Activated CD8-positive, alpha-beta T cell treated with anti-CD3 and anti-CD28 coated beads for 36 hours (primary cell): ENCODE measurements at places on chromosomes 11 and 22.

DNA sequence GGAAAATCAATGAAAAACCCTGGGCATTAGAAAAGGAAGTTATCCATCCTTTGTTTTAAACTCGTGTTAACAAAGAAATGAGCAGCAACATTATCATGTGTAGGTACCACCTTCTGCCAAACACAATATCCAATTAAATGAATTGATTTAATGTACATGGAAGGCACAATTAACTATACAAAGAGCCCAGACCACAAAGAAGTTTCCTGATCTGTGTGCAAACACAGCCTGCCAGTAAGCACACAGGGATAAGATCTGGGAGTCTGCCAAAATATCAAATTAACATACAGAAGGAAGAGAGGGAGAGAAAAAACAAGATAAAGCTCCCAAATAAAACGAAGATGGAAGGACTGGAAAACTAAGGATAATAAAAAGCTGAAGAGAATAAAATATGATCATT lies 54.1 kb upstream of the SLC25A1 start:
- H3K36me3 ChIP-seq, result no peaks in the 10 kb centered on the region
- H3K4me3 ChIP-seq, result no peak overlapping the region
- no peak for DNase-seq
- H3K27ac ChIP-seq, result no peak overlapping the region
- peaks cover 2% of the 10 kb centered on the region for H3K27me3 ChIP-seq

DNA sequence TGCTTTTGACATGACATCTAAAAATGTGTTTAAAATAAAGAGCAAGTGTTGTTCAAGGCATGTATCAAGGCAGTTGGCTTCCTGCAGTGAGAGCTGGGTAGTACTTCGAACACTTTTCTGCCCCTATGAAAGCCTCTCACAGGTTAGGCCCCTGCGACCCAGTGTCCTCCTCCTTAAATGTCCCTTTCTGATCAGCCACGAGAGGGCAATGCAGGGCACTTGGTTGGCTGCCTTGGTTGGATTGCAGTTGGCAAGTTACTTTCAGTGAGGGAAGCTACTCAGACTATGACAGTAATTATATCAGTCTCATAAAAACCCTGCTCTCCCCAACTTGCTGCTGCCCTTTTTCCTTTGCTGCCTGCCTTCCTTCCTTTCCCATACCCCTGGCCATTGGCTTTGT lies 743.8 kb downstream of the NTM start:
- no peaks in the 10 kb centered on the region for H3K4me1 ChIP-seq
- H3K36me3 ChIP-seq, result no peaks in the 10 kb centered on the region
- DNase-seq, result peak; percentile 15
- H3K27me3 ChIP-seq, result no peaks in the 10 kb centered on the region

DNA sequence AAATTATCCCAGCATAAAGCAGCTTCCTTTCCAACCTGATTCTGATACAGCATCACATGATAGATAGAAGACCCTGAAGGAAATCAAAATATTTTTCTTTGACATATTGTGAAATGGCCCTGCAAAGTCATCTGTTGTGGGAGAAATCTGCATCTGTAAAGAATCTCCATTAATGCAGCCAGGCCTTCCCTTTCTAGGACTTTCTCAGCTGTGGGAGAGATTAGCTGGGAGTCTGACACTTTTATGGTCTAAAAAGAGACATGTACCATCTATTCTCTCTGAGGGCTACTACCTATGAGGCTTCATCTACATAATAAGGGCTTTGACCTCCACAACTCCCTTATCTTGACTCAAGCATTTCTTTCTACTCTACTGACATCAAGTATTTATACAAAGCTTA lies 238.1 kb downstream of the SWAP70 start:
- H3K27me3 ChIP-seq, result no peaks in the 10 kb centered on the region
- H3K4me1 ChIP-seq, result no peaks in the 10 kb centered on the region
- H3K27ac ChIP-seq, result no peak overlapping the region
- no peak overlapping the region for H3K4me3 ChIP-seq
- H3K36me3 ChIP-seq, result no peaks in the 10 kb centered on the region

DNA sequence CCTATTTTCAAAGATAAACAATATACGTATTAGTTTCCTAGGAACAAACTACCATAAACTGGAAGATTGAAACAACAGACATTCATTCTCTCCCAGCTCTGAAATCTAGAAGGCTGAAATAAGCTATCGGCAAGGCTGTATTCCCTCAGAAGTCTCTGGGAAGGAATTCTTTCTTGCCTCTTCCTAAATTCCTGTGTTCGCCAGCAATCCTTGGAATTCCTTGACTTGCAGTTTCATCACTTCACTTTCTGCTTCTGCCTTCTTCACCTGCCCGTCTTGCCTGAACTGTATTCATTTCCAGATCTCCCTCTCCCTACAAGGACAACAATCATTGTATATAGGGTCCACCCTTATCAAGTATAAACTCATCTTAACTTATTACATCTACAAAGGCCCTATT lies 17.7 kb upstream of the PRDM10 start:
- no peaks in the 10 kb centered on the region for H3K36me3 ChIP-seq
- no peak overlapping the region for H3K4me3 ChIP-seq
- H3K27me3 ChIP-seq, result no peaks in the 10 kb centered on the region
- no peaks in the 10 kb centered on the region for H3K4me1 ChIP-seq
- H3K27ac ChIP-seq, result no peak overlapping the region

- no peak for DNase-seq
- no peak overlapping the region for H3K27ac ChIP-seq
- H3K4me3 ChIP-seq, result no peak overlapping the region
- no peaks in the 10 kb centered on the region for H3K27me3 ChIP-seq
- peaks cover 64% of the 10 kb centered on the region for H3K36me3 ChIP-seq
- H3K4me1 ChIP-seq, result peaks cover 15% of the 10 kb centered on the region
Observed at GRCh38 chr22:19504900-19505734, 19.1 kb downstream of the CLDN5 start.

GRCh38 chr22:48445113-48445827 lies 1382.4 kb downstream of the BRD1 start:
- no peak overlapping the region for H3K27ac ChIP-seq
- no peaks in the 10 kb centered on the region for H3K36me3 ChIP-seq
- H3K27me3 ChIP-seq, result no peaks in the 10 kb centered on the region
- no peaks in the 10 kb centered on the region for H3K4me1 ChIP-seq
- no peak overlapping the region for H3K4me3 ChIP-seq

DNA sequence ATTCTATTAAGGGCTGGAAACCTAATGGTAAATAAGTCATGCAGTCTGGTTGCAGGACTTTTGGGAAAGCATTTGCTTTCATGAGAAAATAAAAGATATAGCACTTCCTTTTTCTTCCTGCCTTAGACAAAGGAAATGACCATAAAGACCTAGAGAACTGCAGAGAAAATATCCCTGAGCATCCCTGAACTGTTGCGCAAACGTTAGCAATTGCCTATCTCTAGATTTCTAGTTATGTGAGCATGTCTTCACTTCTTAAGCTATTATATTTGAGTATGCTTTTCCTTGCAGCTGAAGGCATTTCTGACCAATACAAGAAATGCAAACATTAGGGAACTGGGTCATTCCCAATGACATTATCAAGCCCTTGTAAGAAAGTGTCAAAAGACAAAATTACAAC lies 110.6 kb downstream of the KIF18A start:
- no peak for DNase-seq
- H3K4me1 ChIP-seq, result no peaks in the 10 kb centered on the region
- H3K27me3 ChIP-seq, result no peaks in the 10 kb centered on the region
- peaks cover 3% of the 10 kb centered on the region for H3K36me3 ChIP-seq

GRCh38 chr11:77026221-77026620 lies 8.0 kb upstream of the B3GNT6 start:
- no peak overlapping the region for H3K4me3 ChIP-seq
- no peaks in the 10 kb centered on the region for H3K4me1 ChIP-seq
- peaks cover 13% of the 10 kb centered on the region for H3K27me3 ChIP-seq
- H3K36me3 ChIP-seq, result no peaks in the 10 kb centered on the region
- no peak for DNase-seq

- H3K4me3 ChIP-seq, result peak overlapping the region; percentile 30
- peaks cover 25% of the 10 kb centered on the region for H3K4me1 ChIP-seq
- peak overlapping the region; percentile 66 for H3K27ac ChIP-seq
- no peaks in the 10 kb centered on the region for H3K27me3 ChIP-seq
- peak; percentile 73 for DNase-seq
- no peaks in the 10 kb centered on the region for H3K36me3 ChIP-seq
Observed at GRCh38 chr11:35343033-35343598, 76.2 kb downstream of the SLC1A2 start.

DNA sequence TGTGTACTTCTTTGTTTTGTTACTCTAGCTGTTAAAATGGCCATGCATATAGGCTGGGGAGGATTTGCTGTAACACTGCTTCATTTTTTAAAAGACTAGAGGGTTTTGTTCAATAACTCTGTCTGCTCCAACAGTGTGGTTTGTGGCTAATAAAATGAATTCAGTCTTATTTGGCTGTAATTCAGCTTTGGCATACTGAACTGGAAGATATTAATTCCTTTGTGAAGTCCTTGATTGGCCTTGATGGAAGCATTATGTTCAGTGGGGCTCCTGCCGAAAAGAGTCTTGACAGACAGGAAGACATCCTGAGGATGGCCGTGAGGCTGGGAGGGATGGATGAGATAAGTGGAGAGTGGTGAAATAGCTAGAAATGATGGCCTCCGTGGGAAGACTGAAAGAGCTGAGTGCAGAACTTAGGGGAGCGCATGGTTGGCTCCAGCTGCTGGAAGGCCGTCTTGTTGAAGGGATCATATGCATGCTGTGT lies 44.8 kb upstream of the MYO18B start:
- peaks cover 3% of the 10 kb centered on the region for H3K4me1 ChIP-seq
- H3K27me3 ChIP-seq, result no peaks in the 10 kb centered on the region
- no peak for DNase-seq
- no peak overlapping the region for H3K27ac ChIP-seq
- H3K4me3 ChIP-seq, result no peak overlapping the region
- peaks cover 3% of the 10 kb centered on the region for H3K36me3 ChIP-seq

DNA sequence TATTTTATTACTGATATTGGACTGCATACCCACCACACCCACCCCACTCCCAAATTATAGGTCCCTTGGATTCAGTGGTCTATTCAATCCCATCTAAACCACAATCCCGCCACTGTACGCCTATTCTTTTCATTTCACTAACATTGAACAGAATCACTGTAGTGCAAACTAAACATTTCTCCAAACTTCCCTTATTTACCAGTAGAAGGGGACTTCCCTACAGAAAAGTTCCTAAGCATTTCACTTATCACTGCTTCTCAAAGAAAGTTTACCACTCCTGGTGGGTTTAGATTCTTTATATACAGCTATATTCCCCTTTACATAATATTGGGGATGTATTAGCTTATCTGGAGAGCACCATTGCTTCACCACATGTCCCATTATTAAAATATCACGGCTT lies 29.3 kb downstream of the OR8B12 start:
- H3K36me3 ChIP-seq, result no peaks in the 10 kb centered on the region
- H3K27me3 ChIP-seq, result peaks cover 3% of the 10 kb centered on the region
- no peak overlapping the region for H3K4me3 ChIP-seq
- no peak for DNase-seq

- no peak for DNase-seq
- H3K27ac ChIP-seq, result no peak overlapping the region
- peaks cover 8% of the 10 kb centered on the region for H3K27me3 ChIP-seq
Observed at GRCh38 chr11:61659413-61660196, 20.6 kb upstream of the DAGLA start.

DNA sequence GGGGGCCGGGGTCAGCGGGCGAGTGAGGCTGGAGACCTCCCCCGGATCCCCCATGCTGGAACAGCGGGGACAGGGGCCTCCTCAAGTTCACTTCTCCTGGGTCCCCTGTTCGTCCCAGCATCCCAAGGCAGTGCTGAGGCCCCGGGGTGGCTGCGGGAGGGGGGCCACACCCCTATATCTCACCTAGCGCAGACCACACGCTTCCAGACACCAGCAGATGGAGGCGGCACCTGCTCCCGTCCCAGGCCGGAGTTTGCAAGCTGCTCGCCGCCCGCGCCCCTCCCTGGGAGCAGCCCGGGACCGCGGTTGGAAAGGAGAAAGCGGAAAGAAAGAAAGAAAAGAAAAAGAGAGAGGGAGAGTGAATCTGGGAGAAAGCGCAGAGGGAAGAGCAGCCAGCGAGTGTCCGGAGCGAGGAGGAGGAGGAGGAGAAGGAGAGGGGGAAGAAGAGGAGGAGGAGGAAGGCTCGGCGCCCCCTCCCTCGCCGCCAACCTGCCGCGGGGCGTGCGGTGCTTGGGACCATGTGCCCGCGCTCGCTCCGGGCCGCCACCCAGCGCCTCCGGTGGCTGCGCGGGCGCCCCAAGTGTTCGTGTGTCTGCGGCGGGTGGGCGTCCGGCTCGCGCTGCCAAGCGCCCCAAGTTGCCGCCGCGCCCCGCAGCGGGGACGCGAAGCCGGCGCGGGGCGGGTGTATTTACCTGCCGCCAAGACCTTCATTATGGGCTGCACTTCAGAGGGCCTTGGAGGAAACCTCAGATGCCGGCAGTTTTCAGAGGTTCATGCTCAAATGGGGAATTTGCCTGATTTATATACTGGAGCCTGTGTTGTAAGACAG lies at the start of gene LIF:
Gene LIF, minus strand, starts transcription at position 775 of the 829 bp plus-strand sequence. Its CDS starts 64 bp downstream, at position 711.
- peaks cover 46% of the 10 kb centered on the region for H3K36me3 ChIP-seq
- peak within 1 kb of the TSS; percentile 97 for H3K4me3 ChIP-seq
- DNase-seq, result peak; percentile 74
- peaks cover 1% of the 10 kb centered on the region for H3K27me3 ChIP-seq
- peak within 1 kb of the TSS; percentile 94 for H3K27ac ChIP-seq

DNA sequence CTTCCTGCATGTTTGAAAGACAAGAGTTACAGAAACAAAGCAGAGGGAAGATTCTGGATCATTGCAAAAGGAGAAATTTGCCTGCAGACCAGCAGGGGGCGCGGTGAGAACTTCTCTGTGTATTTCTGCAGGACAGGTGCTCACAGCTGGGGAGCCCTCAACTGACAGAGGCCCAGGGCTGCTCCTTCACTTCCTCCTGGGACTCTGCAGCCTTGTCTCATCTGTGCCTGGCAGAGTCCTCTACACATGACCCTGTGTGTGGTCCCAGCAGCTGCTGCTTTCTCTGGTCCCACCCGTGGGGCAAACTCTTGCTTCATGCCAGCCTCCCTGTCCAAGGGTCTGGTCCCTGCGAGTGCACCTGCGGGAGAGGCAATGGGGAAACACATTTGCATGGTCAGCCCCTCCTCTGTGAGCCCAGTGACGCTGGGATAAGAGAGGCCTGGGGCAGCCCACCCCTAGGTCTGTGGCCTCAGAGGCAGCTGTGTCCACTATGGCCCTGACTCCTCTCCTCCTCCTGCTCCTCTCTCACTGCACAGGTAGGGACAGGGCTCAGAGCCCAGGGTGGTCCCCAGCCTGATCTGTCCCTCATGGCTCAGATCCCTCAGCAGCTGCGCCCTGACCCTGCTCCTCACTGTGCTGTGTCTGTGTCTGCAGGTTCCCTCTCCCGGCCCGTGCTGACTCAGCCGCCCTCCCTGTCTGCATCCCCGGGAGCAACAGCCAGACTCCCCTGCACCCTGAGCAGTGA lies 43.2 kb upstream of the VPREB1 start:
- no peaks in the 10 kb centered on the region for H3K36me3 ChIP-seq
- DNase-seq, result no peak
- H3K4me1 ChIP-seq, result no peaks in the 10 kb centered on the region
- peaks cover 5% of the 10 kb centered on the region for H3K27me3 ChIP-seq

- peaks cover 47% of the 10 kb centered on the region for H3K36me3 ChIP-seq
- peaks cover 8% of the 10 kb centered on the region for H3K4me1 ChIP-seq
- H3K27ac ChIP-seq, result peak overlapping the region; percentile 20
- DNase-seq, result no peak
- no peak overlapping the region for H3K4me3 ChIP-seq
Observed at GRCh38 chr22:21673534-21674321, 7.9 kb downstream of the PPIL2 start.
